ENCODE measurements at places on chromosomes 7 and 10. TPM values are rescaled to one million over a fixed set of nuclear protein-coding genes. Genes with fewer than 3 reads are reported as not detected.

- peak; percentile 21 for DNase-seq
Measured at GRCh38 chr10:22712956-22713852, 1.2 kb downstream of the PIP4K2A start.

DNA sequence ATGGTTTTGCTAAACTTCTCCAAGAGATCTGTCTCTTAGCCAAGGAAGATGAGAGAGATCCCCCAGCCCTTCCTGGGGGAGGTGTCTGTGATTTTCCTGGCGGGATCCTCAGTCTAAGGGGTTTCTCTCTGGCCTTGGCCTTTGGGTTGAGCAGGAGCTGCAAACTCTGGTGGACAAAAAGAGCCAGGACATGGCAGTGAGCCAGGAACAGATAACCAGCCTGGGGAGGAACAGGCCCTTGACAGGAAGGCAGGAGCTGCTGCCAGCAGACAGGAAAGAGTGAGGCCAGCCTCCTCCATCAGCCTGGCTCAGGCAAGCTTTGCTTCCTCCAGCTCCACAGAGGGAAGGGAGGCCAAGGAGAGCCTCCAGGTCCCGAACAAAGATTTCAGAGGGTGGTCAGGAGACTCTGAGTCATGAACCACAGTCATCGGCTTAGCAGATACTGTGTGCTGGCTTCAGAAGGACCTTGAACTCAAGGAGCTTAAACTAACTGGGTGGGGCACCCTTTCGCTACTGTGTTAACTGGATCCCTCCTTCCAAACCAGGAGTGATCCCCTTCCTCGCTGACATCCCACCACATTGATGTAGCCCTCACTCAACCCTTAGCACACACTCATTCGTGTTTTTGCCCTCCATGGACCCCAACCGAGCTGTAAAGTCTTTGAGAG is 34.7 kb downstream of the DDIT4 start:
- DNase-seq = peak; percentile 59

GRCh38 chr10:50382576-50383023 is 131.3 kb upstream of the ASAH2 start:
- no peak for DNase-seq

SORCS1 gene
- total RNA-seq = 0.36 TPM

- DNase-seq = peak; percentile 68
Measured at GRCh38 chr10:5293691-5294550, 70.8 kb upstream of the UCN3 start.

DNA sequence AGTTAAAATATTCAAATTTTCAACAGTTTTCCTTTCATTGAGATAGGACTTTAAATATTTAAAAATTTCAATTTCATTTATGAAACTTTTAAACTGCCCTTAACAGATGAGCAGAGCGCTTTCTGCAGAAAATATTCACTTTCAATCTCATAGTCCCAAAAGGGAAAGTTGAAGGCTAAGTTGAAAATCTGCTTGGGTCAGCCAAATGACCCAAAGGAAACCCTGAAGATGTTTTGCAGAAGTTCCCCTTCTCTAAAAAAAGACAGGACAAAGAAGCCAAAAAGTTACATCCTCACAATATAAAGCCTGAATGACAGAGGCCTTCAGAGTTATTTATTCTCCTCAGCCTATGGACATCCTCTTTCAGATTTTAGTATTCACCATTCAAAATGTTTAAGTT is 17.6 kb upstream of the SCIN start:
- DNase-seq = no peak

DNA sequence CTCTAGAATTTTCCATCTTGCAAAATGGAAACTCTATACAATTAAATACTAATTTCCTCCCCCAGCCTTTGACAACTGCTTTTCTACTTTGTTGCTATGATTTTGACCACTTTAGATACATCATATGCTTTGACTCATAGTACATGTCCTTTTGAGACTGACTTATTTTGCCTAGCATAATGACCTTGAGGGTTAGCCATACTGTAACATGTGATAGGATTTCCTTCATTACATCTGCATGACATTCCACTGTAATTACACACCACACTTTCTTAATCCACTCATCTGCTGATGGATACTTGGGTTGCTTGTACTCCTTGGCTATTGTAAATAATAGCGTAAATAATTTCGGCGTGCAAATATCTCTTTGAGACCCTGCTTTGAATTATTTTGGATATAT is 127.7 kb downstream of the JAZF1 start:
- no peak for DNase-seq

MRLN gene
- 87.4 TPM for total RNA-seq

All from psoas muscle (tissue), 8 donors.